ENCODE measurements at places on chromosomes 3 and 15.

- DNase-seq, result no peak
Measured at GRCh38 chr3:102034639-102035451, 185.5 kb downstream of the NFKBIZ start.

DNA sequence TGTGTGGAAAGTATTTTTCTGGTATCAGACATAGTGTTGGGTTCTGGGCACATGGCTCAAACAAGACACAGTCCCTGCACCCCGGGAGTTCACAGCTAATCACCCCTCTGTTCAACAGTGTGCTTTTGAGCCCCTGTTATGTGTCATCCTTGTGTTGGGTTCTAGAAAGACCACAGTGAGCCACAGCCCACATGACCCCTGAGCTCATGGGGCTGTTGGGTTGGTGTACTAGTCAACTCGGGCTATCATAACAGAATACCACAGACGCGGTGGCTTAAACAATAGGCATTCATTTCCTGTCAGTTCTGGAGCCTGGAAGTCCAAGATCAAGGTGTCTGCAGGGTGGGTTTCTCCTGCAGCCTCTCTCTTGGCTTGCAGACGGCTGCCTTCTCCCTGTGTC lies 100.0 kb downstream of the DNAJB8 start:
- DNase-seq, result no peak

GRCh38 chr15:29596266-29596665 lies 226.0 kb downstream of the TJP1 start:
- no peak for DNase-seq

DNA sequence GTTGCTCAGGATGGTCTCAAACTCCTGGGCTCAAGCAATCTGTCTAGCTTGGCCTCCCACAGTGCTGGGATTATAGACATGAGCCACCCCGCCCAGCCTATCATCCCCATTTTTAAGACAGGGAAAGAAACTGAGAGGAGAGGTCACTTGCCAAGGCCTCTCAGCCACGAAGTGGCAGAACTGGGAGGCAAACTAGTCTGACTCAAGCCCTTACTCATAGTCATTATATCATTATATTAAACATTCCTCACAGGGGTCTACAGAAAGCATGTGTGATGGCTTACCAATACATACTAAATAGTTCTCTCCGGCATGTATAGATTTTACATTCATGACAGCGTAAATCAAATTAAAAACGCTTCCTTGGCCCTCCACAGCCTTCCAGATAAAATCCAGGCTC lies 62.0 kb upstream of the ZBTB38 start:
- no peak for DNase-seq

DNA sequence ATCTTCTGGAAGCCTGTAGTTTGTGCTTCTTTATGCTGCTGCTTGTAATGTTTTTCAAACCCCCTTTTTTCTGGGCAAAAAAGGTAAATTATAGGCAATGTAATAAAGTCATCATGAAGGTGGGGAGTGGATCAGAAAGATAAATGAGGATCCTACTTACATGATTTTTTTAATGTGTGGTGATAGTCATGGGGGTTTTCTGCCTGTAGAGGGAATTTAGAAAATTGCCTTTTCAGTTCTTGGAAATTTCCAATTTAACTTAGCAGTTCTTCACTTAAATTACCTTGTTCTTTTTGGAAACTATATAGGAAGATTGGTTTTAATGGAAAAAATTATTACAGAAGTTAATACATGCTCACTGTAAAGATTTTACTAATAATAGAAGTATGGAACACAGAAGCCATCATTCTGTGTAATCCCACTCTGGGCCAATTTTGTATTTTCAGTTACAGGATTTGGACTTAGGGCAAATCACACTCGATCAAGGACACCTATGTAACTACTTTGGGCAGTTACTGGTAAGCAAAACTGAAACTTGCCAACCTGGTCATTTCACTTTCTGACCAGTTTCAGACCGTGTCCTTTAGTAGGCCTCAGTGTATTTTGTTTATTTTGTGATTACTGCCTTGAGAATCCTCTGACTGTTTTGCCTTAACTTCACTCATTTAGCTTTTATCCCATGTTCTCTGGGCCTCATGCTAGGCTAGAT lies 10.5 kb upstream of the SCAANT1 start:
- no peak for DNase-seq

GRCh38 chr3:190533511-190534281 lies 19.8 kb downstream of the IL1RAP start:
- DNase-seq, result no peak

GRCh38 chr3:57852896-57853295 lies 96.8 kb downstream of the SLMAP start:
- no peak for DNase-seq

DNA sequence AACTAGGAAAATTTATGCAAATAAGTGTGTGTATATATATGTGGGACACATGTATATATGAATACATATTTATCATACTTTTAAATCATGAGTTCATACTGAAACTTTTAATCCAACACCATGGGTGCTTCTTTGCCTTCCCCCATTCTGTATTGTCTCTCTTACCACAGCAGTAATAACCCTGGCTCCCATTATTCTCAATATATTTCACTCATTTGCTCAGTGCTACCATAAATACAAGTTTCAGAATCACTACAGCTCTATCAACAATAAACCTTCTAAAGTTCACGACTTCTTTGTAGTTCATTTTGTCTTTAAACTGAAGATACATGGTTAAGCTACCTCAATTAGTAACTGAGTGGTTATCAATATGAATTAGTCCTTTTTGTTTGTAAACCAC lies 82.2 kb downstream of the PCCB start:
- DNase-seq, result no peak

DNA sequence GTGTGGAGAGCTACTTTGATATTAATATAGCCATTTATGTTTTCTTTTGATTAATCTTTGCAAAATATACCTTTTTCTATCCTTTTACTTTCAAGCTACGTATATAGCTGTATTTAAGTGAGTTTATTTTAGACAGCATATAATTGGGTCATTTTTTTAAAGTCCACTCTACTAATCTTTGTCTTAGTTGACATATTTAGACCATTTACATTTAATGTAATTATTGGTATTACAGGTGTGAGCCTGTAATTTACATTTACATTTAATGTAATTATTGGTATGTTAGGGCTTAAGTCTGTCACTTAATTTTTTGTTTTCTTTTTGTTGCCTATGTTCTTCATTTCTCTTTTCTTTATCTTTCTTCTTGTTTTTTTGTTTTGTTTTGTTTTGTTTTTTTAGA lies 3.8 kb upstream of the CELF6 start:
- no peak for DNase-seq

- no peak for DNase-seq
Measured at GRCh38 chr3:98574132-98574531, 19.3 kb downstream of the CPOX start.

DNA sequence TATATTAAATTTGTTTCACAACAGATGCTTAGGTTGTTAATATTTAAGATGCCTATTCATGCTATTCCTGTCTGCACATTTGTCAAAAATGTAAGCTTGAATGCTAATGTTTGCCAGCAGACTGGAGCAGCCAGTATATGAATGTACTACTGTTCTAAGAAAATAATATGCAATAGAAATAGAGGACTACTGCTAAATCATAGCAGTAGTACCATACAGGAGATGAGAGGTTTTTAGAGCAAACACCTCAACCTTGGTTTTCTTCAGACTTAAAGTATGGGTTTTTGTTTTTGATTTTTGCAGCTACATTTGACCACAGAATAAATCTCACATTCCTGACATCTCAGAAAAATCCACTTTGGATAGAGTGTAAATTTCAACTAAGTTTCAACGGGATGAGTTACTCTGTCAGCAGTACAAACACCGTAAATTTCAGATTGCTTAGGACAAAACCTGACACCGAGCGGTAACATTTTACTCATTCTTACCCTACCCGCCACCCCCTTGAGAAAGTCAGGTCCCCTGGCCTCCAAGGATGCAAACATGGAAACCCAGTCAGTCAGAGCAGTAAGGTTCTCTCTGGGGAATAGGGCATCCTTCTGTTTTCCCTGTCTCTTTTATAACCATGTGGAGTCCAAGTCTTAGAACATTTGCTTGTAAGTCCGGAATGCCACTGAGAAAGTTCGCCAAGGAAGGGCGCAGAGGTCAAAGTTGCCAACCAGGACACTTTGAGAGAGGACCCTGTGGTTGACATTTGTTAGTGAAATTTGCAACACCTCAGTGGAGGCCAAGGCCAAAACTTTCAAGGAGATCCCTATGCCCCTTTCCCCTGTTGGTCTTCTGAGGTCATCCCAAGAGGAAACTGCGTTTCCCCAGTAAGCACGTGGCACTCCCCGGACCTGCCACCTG lies 17.9 kb upstream of the SATB1 start:
- DNase-seq, result no peak

GRCh38 chr3:29332195-29332637 lies 51.3 kb downstream of the RBMS3 start:
- no peak for DNase-seq

DNA sequence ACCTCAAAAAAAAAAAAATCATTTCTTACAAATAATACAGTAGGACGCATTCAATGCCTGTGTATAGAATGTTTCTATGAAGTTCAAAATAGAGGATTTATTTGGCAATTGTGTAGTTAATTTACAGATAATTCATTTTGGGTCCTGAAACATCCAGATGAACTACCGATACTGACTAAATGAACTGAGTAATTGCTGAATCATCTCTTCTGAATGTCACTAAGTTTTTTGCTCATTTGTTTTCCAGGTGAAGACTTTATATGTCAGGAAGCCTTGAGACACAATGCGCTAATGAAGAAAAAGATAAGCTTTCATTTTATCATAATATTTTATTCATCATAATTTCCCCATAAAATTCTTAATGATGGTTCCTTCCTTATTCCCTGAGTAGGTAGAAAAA lies 39.7 kb downstream of the PCOLCE2 start:
- DNase-seq, result no peak

- no peak for DNase-seq
Measured at GRCh38 chr15:67828969-67829646, 3.8 kb downstream of the SKOR1 start.

GRCh38 chr3:195544634-195545033 lies 1.5 kb upstream of the PPP1R2 start:
- DNase-seq, result no peak

GRCh38 chr15:100186366-100186765 lies 155.4 kb downstream of the ADAMTS17 start:
- DNase-seq, result no peak

DNA sequence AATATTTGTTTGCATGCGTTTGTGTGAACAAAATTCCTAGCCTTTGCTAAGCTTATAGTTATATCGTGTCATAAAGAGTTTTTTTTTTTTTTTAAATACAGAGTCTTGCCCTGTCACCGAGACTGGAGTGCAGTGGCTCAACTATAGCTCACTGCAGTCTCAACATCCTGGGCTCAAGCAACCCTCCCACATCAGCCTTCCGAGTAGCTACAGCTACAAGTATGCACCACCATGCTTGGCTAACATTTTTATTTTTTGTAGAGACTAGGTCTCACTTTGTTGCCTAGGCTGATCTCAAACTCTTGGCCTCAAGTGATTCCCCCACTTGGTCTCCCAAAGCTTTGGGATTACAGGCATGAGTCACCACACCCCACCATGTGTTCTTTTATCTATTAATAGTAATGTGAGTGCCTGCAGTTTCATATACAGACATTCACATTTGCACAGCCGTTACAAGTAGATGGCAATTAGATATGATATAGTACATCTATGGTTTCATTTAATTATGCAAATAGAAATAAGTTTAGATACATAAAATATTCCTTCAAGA lies 848.6 kb downstream of the PDCD6IP start:
- no peak for DNase-seq

DNA sequence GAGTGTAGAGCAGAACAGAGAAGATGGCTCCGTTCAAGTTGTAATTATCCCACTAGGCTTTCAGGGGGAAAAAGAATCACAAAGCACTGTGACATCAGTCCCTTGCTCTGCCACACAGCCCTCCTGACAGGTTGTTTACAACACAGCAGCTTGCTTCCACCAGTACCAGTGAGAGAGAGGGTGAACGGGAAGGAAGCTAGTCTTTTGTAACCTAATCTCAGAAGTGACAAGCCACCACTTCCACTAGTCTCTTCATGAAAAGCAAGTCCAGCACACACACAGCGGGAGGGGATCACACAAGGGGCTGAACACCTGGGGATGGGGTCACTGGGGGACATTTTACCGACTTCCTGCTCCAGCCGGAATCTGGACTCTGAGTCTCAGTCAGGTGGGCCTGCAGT lies 86.3 kb downstream of the FAM81A start:
- DNase-seq, result no peak

GRCh38 chr3:24704496-24704895 lies 209.8 kb upstream of the THRB start:
- DNase-seq, result no peak

- no peak for DNase-seq
Measured at GRCh38 chr3:64259636-64260035, 34.4 kb upstream of the PRICKLE2 start.

DNA sequence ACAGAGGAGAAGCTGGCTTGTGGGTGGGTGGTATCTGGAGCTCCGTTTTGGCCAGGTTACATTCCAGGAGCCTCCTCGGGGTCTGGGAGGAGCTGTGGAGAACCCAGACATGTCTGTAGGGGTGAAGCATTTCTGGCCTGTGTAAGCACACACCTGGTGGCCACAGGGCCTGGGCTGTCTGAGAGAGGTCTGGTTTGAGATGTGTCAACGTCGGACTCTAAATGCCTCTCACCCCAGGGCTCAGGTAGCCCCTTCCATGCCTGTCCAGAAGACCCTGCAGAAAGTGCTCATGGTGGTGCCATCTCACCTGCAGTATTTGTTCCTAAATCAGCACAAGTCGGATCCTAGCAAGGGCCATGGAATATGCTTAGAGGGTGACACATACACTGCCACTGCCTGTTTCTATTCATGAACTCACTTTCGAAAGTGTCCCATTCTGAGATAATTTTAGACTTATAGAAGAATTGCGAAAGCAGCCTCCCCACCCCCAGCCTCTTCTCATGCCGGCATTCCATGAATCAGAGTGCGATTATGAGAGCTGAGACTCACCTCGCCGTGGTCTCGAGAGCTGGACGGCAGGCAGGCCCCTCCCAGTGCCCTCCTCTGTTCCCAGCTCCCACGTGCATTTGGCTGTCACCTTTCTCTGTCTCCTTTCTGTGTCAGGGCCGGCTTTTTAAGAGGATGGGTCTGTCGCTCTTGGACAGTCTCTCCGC lies 63.7 kb downstream of the KLF15 start:
- DNase-seq, result no peak

DNA sequence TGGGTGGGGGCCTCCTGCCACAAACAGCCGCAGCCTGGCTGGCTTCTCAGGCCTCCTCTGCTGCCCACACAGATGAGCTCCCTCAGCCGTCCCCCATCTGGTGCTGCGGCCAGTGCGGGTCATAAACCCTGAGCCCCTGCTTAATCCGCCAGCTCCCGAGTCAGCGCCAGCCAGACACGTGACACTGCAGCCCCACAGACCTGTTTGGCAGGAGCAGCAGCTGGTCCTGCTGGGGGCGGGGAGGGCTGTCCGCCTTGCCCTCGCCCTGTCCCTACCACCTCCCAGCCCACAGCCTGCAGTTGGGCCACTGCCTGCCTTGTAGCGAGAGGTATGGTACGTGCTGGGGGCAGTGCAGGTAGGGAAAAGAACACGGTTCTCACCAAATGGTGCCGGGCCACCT lies 86.2 kb downstream of the IQSEC1 start:
- no peak for DNase-seq

- DNase-seq, result peak; percentile 68
Measured at GRCh38 chr3:196207833-196208607, 3.2 kb downstream of the ZDHHC19 start.

- DNase-seq, result no peak
Measured at GRCh38 chr3:6516143-6516542, 344.8 kb upstream of the GRM7 start.

GRCh38 chr3:164458986-164459385 lies 619.3 kb downstream of the SI start:
- no peak for DNase-seq
